AG20443 (cell line): ENCODE measurements at places on chromosomes 7 and 10.

GRCh38 chr7:9863545-9863944 is 1110.1 kb upstream of the PHF14 start:
- no peak for DNase-seq

DNA sequence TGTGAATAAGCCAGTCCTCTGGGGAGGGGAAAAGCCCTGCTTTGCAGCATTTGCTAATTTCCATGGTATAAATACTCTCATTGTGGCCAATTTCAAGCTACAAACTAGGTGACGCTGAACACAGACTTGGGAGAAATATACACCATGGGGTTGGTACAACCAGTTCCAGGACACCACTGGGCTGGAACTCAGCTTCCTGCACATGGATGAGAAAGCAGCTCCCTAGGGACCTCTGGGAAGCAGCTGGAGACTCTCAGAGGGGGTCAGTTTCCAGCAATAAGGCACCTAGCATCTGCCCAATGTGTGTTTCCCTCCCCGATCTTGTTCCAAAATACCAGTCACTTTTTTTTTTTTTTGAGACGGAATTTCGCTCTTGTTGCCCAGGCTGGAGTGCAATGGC is 56.8 kb upstream of the WDR11 start:
- DNase-seq, result no peak

GRCh38 chr10:31000071-31000782 is 31.4 kb downstream of the ZNF438 start:
- no peak for DNase-seq

GRCh38 chr10:100173035-100173434 is 12.8 kb downstream of the ERLIN1 start:
- DNase-seq, result no peak

DNA sequence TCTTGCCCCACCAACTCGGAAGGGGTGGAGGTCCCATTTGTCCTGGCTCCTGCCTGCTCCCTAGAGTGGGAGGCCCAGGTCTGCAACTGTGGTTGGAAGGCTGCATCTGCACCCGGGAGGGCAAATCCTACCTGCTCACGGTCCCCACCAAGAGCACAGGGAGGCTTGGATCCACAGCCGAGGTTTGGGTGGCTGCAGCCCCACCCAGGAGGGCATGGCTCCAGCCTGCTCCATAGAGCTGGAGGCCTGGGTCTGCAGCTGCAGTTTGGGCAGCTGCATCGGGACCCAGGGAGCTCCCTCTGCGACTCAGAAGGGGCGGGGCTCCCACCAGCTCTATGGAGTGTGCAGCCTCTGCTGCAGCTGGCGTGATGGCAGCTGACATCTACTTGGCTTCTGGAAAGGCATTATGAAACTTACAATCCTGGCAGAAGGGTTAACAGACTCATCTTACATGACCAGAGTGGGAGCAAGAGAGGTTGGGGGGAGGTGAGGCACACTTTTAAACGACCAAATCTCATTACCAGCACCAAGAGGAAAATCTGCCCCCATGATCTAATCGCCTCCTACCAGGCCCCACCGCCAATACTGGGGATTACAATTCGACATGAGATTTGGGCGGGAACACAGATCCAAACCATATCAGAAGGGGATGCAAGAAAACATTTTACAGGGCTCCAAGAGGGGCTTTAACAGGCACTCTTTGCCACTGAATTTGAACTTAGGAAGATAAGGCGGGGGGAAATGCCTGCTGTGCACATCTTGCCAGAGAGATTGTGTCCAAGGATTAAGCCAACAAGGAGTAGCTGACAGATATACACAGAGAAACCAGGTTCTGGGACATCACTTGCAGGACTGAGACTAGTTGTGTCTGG is 8.2 kb upstream of the BLVRA start:
- no peak for DNase-seq

DNA sequence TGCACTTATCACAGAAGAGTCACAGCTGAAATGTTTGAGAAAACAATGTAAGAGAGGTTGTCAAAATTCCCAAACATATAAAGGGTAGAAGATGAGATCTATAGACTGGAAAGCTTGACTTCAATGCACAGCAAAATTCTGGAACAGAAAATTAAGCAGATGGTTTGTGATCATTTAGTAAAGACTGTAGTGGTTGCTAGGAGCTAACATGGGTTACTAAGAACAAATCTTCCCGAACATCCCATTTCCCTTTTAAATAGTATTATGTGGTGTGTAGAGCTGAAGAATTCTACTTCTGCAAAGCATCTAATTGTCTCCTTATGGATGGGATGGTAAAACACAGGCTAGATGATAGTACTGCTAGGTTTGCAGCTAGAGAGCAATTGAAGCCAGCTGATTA is 312.3 kb downstream of the CAMK1D start:
- DNase-seq, result no peak

- DNase-seq, result no peak
Measured at GRCh38 chr7:135454060-135454459, 55.8 kb downstream of the CNOT4 start.

DNA sequence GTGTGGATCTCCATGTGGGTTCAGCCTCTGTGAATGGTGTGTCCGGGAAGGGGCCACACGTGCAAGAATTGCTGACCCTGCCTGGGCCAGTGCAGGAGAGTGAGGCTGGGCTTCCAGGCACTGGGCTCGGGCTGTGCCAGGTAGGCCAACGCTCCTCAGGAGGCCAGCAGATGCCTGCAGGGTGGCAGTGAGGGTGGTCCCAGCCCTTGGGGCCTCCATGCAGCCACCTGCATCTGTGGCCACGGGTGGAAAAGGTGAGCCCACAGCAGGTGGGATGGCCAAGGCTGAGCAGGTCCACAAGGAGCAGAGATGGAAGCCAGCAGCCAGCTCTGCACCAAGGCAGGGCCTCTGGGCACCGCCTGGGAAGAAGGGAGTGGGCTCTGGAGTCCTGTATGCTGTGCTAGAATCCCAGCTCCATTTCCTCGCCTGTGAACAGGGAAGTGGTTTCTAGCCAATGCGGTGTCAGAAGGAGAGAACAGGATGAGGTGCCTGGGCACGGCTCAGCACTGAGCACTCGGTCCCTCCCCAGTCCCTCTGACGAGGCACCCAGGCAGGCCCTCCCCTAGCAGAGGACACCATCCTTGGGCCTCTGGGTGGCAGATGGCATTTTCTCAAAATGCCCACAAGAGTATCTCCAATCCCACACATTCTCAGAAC is 31.1 kb upstream of the RET start:
- no peak for DNase-seq

DNA sequence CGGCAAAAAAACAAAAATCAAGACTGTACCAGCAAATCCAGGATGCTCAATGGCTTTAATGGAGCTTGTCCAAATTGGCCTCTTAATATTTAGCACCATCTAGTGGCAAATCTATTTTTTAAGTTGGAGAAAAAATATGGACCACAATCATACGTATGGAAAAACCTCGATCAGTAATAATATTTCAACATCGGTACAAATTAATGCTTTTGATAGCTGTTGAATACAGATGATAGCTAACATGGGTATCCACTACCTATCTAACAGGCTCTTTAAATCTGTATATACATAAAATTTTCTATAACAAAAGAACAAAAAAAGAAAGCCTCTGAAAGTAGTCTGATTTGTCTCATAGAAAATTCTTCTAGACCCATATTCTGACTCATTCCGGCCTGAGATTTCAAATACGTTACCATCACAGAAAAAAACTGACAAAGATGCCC is 29.2 kb downstream of the COA1 start:
- peak; percentile 43 for DNase-seq

DNA sequence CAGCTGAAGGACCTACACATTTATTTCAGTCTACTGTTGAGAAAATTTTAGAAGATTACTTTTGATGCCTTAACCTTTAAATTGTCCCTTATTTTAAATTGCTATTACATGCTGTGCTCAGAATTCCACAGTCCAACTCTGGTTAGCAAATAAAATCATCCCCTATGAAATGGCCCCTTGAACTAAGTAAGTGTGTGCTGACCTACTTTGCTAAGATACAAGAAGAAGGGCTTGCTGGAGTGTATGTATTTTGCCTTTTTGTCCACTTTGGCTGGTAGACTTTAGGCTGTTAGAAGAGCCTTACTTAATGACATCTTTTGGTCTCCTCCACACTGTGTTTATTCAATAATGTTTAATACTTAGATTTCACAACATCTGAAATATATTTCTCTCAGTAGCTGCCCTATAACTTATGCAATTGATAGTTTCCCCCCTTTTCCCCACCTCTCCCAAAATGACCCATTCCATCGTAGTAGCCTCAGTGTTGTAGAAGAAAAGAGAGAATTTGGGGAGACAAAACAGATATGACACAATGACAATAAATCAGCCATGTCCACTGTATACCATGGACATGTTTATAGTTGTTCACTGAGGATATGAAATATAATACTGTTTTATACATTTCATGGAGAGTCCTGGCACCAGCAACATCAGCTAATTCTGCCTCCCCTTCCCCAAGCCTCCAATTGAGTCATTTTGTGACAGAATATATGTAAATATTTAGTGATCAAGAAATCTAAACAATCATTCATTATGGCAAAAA is 107.8 kb upstream of the ASAH2 start:
- DNase-seq, result no peak

DNA sequence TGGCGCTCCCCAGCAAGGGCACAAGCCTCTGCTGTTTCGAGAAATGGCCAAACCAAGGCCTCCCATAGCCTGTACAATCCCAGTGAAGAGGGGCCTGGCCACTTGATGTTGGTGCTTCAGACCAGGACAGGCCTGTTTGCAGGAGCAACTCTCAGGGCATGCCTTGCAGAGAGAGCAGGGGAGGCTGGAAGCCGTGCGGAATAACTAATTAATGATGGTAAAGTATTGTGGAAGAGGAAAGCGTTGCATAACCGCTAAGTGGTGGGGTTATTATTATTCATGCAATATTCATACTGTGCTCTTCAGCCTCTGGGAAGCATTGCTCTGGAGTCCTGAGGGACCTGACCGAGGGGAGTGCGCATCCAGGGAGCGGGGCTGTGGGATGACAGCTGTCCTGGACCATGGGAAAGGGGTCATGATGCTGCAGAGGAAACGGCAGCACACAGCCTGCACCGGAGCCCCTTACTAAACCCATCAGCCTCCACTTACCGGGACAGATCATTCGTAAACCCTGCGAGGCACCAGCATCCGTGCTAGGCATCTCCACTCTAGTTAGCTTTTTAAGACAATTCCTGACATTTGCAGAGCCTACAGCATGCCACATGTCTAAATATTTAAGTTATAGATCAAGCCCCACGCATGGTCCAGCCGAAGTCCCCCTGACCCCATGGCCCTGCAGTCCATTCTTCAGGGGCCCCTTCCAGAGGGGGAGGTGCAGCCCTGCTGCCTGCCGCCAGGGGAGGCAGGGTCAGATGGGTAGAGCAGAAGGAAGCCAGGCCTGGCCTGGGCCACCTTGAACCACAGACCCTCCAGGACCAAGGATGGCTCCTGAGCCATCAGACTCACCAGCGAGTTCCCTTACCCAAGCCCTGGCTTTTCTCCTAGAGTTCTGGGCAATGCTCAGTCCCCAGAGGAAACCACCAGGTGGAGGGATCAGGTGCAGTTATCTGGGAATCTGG is 11.6 kb downstream of the TMEM273 start:
- DNase-seq, result no peak

GRCh38 chr10:17841050-17841449 is 31.9 kb downstream of the MRC1 start:
- no peak for DNase-seq

DNA sequence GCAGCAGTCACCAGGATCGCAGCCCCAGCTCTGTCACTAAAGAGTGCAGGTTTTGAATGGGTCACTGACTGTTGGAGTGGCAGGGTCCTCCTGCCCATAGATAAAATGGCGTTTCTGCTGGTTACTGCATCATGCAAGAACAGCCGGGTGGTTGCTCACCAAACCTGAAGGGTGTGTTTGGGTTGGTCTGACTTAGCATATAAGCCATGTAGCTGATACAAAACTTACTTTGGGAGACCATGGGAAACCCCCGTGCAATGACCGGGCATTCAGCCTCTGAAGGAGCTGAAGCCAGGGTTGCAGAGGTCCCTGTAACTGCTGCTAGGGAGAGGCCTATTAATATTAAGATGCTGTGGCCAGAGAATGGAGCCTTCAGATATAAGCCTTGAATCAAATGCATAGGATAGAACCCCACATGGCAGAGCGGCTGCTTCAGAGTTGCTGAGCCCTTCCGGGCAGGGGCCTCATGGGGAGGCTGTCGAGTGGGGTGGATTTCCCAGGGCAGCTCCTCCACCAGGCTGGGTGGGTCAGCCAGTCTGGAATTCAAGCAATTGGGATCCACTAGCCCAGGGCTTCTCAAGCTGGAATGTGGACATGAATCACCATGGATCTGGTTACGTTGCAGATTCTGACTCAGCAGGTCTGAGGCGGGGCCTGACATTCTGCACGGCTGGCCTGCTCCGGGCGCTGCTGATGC is 70.9 kb upstream of the CTBP2 start:
- DNase-seq, result peak; percentile 98

DNA sequence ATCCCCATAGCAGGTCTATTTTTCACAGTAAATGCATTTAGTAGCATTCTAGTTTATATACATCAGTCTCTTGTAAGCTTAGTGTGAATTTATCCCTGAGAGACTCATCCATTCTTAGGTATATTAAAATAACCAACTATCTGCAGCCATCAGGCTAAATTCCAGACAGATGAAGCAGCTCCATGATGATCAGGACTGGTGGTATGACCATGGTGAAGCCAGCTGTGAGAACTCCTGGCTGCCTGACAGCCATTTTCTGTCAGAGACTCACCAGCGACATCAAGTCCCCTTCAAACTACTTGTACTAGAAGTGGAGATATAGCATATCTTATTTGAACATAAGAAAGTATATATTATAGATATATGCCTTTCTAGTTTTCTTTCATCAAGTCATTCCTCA is 70.3 kb upstream of the GSDME start:
- peak; percentile 56 for DNase-seq

DNA sequence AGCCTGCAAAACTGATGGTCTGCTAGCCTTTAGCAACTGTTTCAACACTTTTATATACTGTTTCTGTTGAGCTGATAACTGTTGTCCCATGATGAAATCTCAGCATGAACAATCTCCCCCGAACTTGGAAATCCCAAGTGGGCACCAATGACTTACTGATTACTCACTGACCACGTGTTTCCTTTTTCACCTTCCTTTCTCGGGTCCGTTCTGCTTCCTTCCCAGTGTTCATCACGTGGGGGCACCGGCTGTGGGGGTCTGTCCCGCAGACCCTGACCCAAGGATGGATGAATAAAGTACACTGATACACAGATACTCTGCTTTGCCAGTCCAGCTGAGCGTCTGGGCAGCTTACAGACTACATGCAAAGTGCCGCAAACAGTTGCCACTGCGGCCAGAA is 39.0 kb upstream of the RASGEF1A start:
- peak; percentile 5 for DNase-seq

GRCh38 chr10:74881253-74881884 is 55.0 kb downstream of the KAT6B start:
- DNase-seq, result no peak

GRCh38 chr10:3778692-3779157 is 6.3 kb downstream of the KLF6 start:
- no peak for DNase-seq

- no peak for DNase-seq
Measured at GRCh38 chr10:9670911-9671310, 1346.8 kb upstream of the CELF2 start.
